RWPE2 (cell line): ENCODE measurements at places on chromosomes 1 and 21.

GRCh38 chr1:56545711-56546110, 33.7 kb downstream of the PLPP3 start:
- no peak for DNase-seq

DNA sequence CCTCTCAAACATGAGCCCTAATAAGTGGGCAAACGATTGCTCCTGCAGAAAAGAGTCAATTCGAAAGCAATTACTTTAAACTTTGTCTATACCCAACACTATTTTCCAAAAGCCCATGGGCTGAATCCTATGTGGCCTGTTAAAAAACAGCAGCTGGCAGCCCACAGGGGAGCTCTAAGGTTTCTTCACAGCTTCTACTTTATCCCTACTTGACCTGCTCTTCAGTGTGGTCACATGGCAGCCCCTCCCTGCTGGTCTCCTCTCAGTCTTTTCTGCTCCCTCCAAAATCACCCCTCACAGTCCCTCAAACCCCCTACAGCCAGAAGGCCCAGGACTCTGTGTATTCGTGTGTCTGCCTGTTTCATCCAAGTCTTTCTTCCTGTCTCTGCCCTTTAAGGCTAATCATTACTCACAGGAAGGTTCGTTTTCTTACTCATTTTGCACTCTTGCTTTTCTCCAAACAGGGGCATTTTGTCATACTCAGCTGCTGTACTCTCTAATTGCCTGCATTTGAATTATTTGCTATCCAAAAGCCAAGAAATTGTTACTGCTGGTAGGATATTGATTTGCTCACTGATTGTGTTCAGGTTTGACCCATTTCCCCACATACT, 62.4 kb upstream of the FAM3B start:
- no peak for DNase-seq

DNA sequence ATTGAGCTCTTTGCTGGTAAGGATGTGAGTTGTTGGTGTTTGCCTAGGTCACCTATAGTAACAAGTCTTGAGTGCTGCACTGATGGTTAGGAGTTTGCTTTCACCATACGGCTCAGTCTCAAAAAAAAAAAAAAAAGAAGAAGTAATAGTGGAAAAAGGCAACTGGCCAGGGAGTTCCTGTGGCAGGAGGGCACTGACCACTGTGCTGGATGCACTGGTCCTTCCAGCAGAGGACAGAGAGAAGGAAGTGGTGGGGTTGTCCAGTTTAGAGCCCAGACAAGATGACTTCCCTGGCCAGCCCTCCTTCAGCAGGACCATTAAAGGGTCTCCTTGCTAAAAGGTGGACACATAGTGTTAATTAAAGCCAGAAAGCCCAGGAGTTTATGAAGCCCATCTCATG, 11.9 kb upstream of the PTCH2 start:
- DNase-seq = no peak

GRCh38 chr1:49052102-49052501, 275.4 kb upstream of the BEND5 start:
- no peak for DNase-seq

- DNase-seq = no peak
Observed at GRCh38 chr1:172970186-172970585, 80.6 kb downstream of the TNFSF18 start.

DNA sequence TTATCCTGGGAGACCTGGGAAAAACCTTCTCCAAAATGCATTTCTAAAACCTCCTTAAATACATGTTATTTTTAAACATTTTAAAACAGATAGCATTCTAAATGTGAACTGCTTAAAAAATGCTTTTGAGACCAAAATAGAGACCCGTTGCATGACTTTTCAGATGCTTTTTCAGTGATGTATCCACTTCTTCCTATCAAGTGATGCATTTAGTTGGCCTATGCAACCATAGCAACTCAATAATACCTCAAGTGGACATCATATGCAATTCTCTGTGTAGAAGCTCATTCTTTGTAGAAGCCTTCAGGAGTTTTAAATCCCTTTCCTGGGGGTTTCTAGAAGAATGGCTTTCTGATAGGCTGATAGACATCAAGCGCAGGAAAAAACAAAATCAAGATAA, 94.5 kb upstream of the RAVER2 start:
- DNase-seq = no peak

- no peak for DNase-seq
Observed at GRCh38 chr1:8015036-8015808, 10.9 kb downstream of the ERRFI1 start.

- DNase-seq = no peak
Observed at GRCh38 chr1:184164536-184164935, 113.0 kb downstream of the TSEN15 start.

DNA sequence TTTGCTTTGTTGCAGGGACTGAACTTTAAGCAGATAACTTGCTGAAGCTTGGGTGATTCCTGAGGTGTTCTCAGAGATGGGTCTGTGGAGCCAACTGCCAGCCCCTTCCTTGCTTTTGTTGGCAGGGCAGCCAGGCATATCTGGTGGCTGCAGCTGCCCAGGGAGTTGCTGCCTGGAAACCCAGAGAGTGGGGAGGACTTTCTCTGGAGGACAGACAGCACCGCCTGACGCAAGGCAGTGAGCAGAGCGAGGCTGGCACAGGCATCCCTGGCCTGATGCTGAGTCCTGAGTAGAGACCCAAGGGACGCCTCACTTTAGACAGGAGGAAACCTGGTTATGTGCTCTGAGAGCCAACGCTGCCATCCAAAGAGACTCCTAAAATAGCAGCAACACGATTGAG, 9.8 kb upstream of the OLFML2B start:
- DNase-seq = no peak

DNA sequence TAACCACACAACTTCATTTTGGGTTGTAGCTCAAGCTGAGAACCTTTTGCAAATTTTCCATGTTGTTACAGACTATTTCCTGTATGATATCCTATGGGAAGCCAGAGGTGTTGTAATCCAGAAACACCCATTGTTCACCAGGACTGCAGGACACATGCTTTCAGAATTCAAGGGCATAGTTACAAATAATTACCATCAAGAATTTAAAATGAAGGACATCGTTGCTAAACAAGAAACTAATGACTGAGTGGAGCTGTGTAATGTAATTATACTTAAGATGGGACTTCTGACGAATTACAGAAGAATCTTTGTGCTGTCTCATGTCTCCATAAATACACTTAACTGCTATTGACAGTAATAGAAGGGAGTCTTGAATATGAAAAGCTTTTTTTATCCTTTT, 47.6 kb upstream of the HOOK1 start:
- no peak for DNase-seq

GRCh38 chr1:8943498-8944405, 1.9 kb upstream of the CA6 start:
- no peak for DNase-seq

GRCh38 chr1:172824209-172824608, 165.3 kb downstream of the FASLG start:
- no peak for DNase-seq

- DNase-seq = no peak
Observed at GRCh38 chr1:53485478-53486394, 26.5 kb downstream of the DMRTB1 start.

DNA sequence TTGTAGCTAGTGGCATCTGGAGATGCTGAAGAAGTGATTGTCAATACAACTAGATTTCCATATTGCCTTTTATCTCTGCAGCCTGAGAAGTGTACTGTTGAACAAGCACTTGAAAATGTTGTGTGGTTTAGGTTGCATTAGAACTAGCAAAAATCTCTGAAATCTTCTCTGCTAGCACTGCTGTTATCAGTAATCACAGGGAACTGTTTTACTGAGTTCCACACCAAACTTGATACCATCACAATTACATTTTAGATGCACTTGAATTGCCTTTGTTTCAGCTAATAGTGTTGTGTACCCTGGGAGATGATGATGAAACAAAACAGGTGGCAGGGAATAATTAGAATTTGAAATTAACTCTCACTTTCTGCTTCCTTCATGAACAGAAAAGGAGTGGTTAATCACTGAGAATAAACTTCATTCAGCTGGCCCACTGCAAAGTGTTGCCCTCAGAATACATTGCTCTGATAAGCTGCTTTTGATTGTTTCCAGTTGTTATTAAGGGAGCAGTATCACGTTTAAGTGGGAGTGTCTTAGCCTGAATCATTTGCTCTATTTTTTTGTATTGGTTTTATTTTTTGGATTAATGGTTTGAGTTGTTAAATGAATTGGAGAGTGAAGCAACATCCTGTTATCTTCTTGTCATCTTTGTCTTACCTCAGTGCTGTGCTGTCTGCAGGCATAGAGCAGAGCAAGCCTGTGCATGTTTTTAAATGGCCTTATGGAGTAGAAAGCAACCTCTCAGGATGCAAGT, 13.0 kb downstream of the FAM20B start:
- DNase-seq = no peak

DNA sequence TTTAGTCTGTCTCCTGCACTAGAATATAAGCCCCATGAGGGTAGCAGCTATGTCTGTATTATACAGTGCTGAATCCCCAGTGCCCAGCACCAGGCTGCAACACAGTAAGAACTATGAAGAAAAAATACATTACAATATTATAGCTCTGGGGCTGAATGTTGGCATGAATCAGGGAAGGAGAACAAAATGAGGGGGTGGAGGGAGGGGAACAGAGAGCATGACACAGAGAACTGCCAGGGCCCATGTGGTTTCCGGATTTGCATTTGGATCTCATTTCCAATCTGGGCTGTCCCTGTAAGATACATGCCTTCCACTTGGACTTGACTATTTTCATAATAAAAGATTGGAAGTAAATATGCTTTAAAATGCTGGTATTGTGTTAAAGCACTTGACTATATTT, 35.8 kb downstream of the C1orf198 start:
- no peak for DNase-seq

GRCh38 chr1:172895050-172895460, 155.7 kb downstream of the TNFSF18 start:
- DNase-seq = no peak

DNA sequence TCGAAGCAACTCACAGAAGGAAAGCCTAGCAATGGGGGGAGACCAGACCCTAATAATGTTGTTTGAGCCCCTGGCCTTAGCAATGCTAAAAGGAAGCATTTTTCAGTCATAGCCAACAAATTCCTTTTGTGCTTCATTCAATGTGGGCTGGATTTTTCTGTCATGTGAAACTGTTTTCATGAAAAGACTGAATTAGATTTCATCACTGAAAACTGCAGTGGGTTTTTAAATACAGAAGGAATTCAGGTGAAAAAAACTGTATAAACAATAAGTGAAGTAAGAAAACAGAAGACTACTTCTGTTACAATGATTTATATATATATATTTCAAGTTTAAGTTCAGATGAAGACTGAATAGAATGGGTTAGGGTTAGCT, 204.8 kb downstream of the SMYD3 start:
- DNase-seq = no peak

- DNase-seq = no peak
Observed at GRCh38 chr1:160853014-160853413, 9.7 kb downstream of the CD244 start.

- no peak for DNase-seq
Observed at GRCh38 chr1:105686026-105686425, 1370.4 kb upstream of the PRMT6 start.

GRCh38 chr21:25298512-25299491, 308.5 kb downstream of the MRPL39 start:
- DNase-seq = no peak

GRCh38 chr1:46615735-46616134, 876 bp downstream of the MOB3C start:
- no peak for DNase-seq

DNA sequence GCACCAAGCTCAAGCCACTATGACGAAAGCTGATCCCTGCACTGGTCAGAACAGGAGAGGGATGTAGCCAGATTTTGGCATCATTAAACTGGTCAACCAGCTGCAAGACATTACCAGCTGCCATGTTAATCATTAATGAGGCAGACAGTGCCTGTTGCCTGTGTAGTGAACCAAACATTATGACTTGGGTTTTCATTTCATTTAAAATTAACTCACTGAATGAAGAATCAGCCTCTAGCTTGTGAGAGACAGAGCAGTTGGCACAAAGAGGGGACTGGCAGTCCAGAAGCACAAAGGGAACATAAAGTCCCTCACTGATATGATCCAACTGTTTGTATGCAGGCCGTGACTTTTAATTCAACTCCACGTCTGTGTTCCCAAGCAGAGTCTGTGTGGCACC, 318.9 kb downstream of the SEC16B start:
- DNase-seq = no peak

GRCh38 chr1:147625362-147625995, 44.8 kb downstream of the ACP6 start:
- DNase-seq = no peak

- no peak for DNase-seq
Observed at GRCh38 chr21:26686278-26686677, 113.2 kb upstream of the CYYR1 start.

- no peak for DNase-seq
Observed at GRCh38 chr1:29417147-29417858, 181.0 kb downstream of the PTPRU start.

GRCh38 chr1:244022311-244022710, 28.8 kb upstream of the ZBTB18 start:
- DNase-seq = no peak

DNA sequence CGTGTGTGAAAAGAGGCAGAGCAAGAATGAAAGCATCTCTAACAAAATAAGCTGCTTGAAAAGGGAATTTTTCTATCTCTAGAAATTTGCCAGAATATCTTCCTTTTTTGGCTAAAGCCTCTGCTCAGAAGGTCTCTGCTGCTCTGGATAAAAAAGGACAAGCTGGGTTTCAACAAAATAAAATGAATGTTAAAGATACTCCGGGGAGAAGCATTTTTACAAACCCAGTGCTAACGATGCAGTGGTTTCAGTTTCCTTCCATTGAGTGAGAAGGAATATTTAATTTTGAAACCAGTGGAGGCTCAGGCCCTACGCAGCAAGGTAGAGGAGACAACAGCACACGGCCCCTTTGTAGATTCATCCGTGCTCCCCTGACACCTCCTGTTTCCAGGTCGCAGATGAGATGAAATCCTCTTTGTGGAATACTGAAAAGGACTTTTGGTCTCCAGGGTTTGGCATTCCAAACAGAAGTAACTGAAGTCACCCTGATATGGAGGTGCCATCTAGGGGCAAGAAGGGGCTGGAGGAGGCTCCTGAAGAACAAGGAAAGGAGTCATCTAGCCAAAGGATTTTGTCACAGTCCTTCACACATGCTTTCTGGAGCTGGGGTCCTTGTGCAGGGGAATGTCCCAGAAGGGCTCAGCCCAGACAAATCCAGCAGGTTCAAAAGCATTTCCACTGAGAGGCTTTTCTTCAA, 65.7 kb upstream of the SYT6 start:
- no peak for DNase-seq

- DNase-seq = no peak
Observed at GRCh38 chr1:179031855-179032513, 6.3 kb downstream of the FAM20B start.

- DNase-seq = no peak
Observed at GRCh38 chr1:6241887-6242740, 1.9 kb upstream of the HES3 start.

DNA sequence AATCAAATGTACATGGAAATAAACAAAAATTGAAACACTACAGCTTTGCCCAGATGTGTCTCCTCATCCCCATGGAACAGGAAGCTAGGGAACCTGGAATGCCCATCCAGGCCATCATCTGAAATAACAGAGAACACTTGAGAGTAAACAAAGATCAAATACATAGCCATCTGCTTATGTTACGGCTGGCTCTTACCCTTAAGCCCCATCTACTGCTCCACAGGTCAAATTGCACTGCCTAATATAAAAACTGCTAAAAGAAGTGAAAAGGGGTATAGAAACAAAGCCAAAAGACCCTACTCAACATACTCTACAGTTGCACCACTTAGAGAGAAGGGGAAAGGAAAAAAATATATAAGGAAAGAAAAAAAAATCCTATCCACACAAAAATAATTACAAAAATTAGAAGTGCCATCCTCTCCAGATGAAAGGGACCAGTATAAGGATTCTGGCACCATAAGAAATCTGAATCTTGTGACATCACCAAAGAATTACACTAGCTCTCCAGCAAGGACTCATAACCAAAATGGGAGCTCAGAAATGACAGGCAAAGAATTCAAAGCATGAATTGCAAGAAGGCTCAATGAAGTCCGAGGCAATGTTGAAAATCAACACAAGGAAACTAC, 26.9 kb downstream of the OR6Y1 start:
- DNase-seq = no peak
